Ascending aorta (tissue), 2 donors: ENCODE measurements at places on chromosomes 13 and 19. TPM values are rescaled to one million over a fixed set of nuclear protein-coding genes. Genes with fewer than 3 reads are reported as not detected.

Gene ZNF222
- 0.43 TPM for total RNA-seq

Gene EBI3
- total RNA-seq = not detected

Gene MOB3A
- 44.4 TPM for total RNA-seq

Gene GCDH
- 20.6 TPM for total RNA-seq

Gene SIGLEC14
- 0.75 TPM for total RNA-seq

Gene C5AR2
- total RNA-seq = 18.3 TPM

Gene EMP3
- 18.2 TPM for total RNA-seq

Gene KLK5
- not detected for total RNA-seq

- no peak overlapping the region for H3K27ac ChIP-seq
- H3K4me1 ChIP-seq = no peaks in the 10 kb centered on the region
- H3K4me3 ChIP-seq = no peak overlapping the region
- H3K36me3 ChIP-seq = no peaks in the 10 kb centered on the region
- no peak for DNase-seq
- H3K27me3 ChIP-seq = no peaks in the 10 kb centered on the region
These were observed 208.3 kb upstream of the PCDH9 start for GRCh38 chr13:67438465-67438864.

DNA sequence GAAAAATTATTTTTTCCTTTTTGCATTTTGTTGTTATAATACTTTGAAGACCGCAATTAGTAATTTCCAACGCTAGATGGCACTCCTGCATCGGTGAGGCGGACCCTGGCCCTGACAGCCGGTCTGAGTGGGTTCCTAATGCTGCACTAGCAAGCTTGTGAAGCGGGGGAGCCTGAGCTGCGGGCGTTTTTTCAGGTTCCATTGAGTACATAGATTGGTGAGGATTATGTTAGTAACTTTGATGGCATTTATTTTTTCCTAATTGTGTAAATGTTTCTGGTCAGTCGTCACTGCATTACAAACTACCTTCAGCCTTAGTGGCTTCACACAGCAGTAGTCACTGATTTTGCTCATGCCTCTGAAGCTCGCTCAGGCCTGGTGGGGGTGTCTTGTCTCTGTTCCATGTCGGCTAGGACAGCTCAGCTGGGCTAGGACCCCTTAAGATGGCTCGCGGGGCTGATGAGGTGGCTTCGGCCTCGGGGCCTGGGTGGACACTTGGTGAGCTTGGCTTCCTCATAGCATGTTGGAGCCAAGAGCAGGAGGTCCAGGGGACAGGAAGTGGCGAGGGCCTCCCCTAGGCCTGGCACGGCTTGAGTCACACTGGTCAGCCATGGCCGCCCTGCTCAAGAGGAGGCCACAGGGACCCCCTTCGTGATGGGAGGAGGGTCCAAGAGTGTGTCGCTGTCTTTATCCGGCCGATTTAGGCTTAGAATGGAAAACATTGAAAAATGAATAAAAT is 25.0 kb downstream of the ERCC5 start:
- no peaks in the 10 kb centered on the region for H3K27me3 ChIP-seq
- H3K4me1 ChIP-seq = peaks cover 3% of the 10 kb centered on the region
- DNase-seq = no peak
- no peak overlapping the region for H3K4me3 ChIP-seq

GRCh38 chr19:17909003-17909732 is 23.6 kb upstream of the CCDC124 start:
- H3K4me1 ChIP-seq = no peaks in the 10 kb centered on the region
- H3K27me3 ChIP-seq = no peaks in the 10 kb centered on the region
- H3K36me3 ChIP-seq = no peaks in the 10 kb centered on the region
- H3K4me3 ChIP-seq = no peak overlapping the region
- H3K27ac ChIP-seq = no peak overlapping the region

- no peak overlapping the region for H3K27ac ChIP-seq
- H3K4me3 ChIP-seq = no peak overlapping the region
- no peaks in the 10 kb centered on the region for H3K27me3 ChIP-seq
- DNase-seq = no peak
- H3K36me3 ChIP-seq = no peaks in the 10 kb centered on the region
These were observed 24.9 kb downstream of the NLRP13 start for GRCh38 chr19:55907286-55907685.

GRCh38 chr19:572743-573518 is 535 bp downstream of the BSG start:
- H3K4me1 ChIP-seq = peaks cover 11% of the 10 kb centered on the region
- H3K4me3 ChIP-seq = peak overlapping the region; percentile 72
- peak overlapping the region; percentile 89 for H3K27ac ChIP-seq
- H3K36me3 ChIP-seq = peaks cover 3% of the 10 kb centered on the region
- no peaks in the 10 kb centered on the region for H3K27me3 ChIP-seq
- DNase-seq = no peak
